Testis (tissue), 5 donors: ENCODE measurements at places on chromosomes 3 and 15. TPM values are rescaled to one million over a fixed set of nuclear protein-coding genes. Genes with fewer than 3 reads are reported as not detected.

Gene EHD4
- polyA plus RNA-seq: 8.0 TPM

Gene RPL32
- polyA plus RNA-seq: 1,578 TPM

DNA sequence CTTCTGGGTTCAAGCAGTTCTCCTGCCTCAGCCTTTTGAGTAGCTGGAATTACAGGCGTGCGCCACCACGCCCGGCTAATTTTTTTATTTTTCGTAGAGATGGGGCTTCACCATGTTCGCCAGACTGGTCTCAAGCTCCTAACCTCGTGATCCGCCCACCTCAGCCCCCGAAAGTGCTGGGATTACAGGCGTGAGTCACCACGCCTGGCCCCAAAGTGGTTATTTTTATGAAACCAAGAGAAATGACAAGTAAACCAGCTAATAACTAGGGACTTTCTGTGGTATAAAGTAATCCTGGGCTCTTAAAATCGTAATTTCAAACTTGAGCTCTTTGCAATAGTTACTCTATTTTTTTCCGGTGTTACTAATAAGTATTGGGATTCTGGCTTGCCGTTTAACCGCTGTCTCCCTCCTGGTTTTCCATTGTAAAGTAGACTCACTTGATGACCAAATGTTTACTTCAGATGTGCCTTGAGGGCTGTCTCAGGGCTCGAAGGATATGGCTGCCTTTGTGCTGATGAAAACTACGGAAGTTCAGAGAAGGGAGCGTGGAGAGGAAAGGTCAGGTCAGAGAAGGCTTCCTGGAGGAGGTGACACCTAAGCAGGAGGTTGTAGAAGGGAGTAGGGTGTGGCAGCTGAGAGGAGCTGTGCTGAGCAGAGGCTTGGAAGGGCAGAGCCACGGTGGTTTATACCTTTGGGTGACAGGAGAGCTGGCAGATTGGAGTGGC, 4.2 kb downstream of the ZSCAN2 start:
- DNase-seq: no peak
- no peaks in the 10 kb centered on the region for H3K4me1 ChIP-seq
- H3K36me3 ChIP-seq: no peaks in the 10 kb centered on the region
- H3K27ac ChIP-seq: no peak overlapping the region
- no peaks in the 10 kb centered on the region for H3K27me3 ChIP-seq

DNA sequence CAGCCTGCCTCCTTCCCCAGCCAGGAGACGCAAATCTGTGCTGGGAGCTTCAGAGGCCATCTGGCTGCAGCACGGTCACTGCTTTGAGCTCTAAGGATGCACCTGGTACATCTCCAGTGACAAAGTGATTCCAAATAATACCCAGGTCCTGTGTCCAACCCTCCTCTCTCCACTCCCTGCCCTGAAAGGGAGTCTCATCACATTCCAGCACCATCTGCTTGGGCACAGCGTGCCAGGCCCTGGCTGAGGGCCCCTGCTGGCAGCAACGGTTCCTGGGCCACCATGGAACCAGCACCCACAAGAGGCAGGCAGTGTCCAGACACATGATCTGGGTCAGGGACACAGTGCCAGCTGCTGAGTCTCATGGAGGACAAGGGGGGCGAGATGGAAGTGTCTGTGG, 81.3 kb downstream of the MTHFS start:
- no peak for DNase-seq
- no peaks in the 10 kb centered on the region for H3K36me3 ChIP-seq

GRCh38 chr3:120506076-120506827, 55.5 kb upstream of the FSTL1 start:
- no peaks in the 10 kb centered on the region for H3K27me3 ChIP-seq
- no peaks in the 10 kb centered on the region for H3K36me3 ChIP-seq

DNA sequence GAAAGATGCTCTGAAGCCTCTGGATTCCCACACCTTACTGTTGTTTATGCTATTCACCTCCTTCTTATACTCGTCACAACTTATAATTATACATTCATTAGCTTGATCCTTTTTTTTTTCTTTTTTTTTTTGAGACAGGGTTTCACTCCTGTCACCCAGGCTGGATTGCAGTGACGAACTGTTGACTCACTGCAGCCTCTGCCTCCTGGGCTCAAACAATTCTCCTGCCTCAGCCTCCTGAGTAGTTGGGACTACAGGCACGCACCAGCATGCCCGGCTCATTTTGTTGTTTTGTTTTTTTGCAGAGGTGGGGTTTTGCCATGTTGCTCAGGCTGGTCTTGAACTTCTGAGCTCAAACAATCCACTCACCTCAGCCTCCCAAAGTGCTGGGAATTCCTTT, 143.6 kb downstream of the PLCL2 start:
- H3K27ac ChIP-seq: no peak overlapping the region
- DNase-seq: no peak
- H3K4me1 ChIP-seq: no peaks in the 10 kb centered on the region
- no peaks in the 10 kb centered on the region for H3K36me3 ChIP-seq
- no peaks in the 10 kb centered on the region for H3K27me3 ChIP-seq

DNA sequence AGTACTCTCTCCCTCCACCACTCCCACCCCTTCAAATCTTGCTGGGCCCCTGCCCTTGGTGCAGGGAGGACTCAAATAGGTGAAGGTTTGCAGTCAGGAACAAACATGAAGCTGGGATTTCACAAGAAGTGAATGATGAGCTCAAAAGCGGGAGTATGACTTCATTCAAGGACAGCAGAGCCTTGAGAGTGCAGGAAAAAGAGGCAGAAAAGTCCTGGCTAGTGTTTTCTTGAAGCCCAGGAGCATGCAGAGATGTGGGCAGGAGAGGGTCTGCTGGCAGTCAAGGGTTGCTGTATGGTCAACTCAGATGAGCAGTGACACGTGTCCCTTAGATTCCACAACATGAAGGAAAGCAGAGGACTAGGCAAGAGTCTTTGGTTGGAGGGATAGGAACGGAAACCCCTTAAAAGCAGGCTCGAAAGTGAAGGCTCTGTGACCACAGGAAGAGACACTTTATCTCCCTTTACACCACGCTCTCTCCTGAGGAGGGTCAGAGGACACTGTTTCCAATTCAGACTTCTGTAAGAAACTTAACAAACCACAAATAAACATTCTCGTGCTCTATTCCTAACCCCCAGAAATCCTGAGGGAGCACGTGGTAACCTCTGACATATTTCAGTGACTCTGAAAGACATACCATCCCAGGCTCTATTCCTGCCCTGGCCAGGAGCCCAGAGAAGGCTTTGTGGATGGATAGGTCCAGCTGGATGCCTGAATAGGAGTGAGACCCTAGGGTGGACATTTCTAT, 168.0 kb upstream of the NDN start:
- H3K4me1 ChIP-seq: peaks cover 7% of the 10 kb centered on the region
- H3K27me3 ChIP-seq: no peaks in the 10 kb centered on the region
- DNase-seq: no peak
- no peak overlapping the region for H3K4me3 ChIP-seq

Gene OR5K2
- polyA plus RNA-seq: not detected

DNA sequence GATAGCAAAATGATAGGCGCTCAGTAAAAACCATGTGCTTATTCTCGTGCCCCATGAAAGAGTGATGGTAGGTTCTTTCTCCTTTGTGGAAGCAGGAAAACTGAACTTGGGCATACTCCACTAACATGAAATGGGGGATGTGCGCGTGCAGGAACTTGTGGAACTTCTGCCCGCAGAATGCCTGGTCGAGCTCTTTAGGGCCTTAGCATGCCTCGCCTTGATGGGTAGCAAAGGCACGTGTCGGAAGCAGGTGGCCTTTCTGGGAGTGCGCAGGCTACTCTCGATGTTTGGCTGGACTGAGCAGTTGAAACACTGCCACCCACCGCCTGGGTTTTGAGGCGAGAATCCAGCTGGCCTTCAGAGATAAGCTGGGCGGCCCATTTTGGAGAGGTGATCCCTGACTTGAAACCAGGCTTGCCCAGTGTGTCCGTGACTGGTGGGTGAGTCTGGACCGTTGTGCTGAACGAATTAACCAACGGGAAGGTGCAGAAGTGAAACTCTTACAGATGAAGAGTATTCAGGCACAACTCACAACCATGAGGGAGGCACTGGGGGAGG, 842 bp downstream of the PCCB start:
- H3K36me3 ChIP-seq: no peaks in the 10 kb centered on the region
- peak; percentile 84 for DNase-seq
- H3K4me3 ChIP-seq: peak overlapping the region; percentile 69

DNA sequence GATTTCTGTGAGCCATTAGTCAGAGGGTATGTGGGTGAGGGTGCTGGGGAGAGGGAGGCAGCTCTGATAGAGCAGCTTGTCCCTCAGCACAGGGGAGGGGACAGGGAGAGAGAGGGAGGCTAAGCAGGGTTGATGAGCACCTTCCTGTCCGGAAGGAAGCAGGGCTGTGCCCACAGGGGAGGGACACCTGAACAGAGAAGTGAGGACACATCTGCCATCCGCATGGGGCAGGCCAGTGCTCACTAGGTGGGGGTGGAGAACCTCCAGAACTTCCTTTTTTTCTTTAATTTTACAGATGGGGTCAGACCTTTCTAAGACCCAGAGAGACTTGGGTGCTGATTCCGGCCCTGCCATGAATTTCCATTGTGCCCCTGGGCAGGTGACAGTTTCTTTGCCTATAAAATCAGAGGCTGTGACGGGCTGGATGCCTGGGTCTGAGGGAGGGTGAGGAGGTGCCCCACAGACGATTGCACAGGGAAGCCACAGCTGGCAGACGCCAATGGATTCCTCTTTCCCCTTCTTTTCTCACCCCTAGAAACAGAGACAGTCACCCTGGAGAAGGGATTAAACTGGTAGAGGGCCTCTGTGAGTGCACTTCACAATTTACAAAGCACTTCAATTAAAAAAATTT, 4.1 kb upstream of the TGM5 start:
- no peaks in the 10 kb centered on the region for H3K27me3 ChIP-seq
- no peak overlapping the region for H3K4me3 ChIP-seq
- no peaks in the 10 kb centered on the region for H3K4me1 ChIP-seq
- no peak overlapping the region for H3K27ac ChIP-seq
- H3K36me3 ChIP-seq: no peaks in the 10 kb centered on the region
- DNase-seq: no peak

Gene EPB42
- 3.6 TPM for polyA plus RNA-seq

DNA sequence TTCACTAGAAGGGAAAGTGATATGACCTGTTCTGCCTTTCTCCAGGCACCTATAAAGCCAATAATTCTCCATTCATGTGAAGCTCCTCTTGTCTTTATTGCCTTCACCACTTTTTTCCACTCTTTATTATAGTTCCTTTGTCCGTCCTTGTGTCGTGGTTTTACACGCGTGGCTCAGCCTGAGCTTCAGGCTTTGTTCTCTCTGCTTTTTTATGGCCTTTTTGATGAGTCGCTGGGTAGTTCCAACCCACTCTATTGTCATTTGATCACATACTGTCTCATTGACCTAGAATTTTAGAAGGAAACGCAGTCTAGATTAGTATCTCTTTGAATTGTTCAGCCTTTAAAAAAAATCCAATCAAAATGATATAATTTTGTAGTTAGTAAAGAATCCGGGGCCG, 403.2 kb downstream of the PTPRG start:
- H3K27ac ChIP-seq: no peak overlapping the region
- no peaks in the 10 kb centered on the region for H3K36me3 ChIP-seq
- H3K4me1 ChIP-seq: no peaks in the 10 kb centered on the region
- no peaks in the 10 kb centered on the region for H3K27me3 ChIP-seq

- no peaks in the 10 kb centered on the region for H3K27me3 ChIP-seq
- no peak for DNase-seq
- no peak overlapping the region for H3K27ac ChIP-seq
- no peaks in the 10 kb centered on the region for H3K36me3 ChIP-seq
These were observed 411.0 kb downstream of the MECOM start for GRCh38 chr3:169252535-169252934.

- no peaks in the 10 kb centered on the region for H3K4me1 ChIP-seq
- no peak overlapping the region for H3K4me3 ChIP-seq
- no peaks in the 10 kb centered on the region for H3K27me3 ChIP-seq
- H3K27ac ChIP-seq: no peak overlapping the region
- no peaks in the 10 kb centered on the region for H3K36me3 ChIP-seq
These were observed 40.5 kb downstream of the CMTM7 start for GRCh38 chr3:32432045-32432710.

DNA sequence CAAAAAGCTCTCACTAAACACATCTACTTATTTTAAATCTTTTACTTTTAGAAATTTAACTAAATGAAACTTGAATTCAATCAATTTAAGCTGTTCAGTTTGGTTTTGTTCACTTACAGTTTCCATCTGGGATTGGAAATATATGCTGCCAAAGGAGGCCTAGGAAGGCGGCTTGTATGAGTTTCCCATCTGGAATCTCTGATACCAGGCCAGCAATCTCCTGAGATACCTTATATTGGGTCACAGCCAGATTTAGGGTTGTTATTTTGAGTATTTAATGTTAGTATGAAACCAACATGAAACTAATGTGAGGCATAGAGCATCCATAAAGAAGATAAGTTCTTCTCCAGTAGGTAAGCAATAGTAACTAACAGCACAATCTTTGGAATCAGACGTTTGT, 94.6 kb downstream of the GMNC start:
- no peak overlapping the region for H3K27ac ChIP-seq
- no peaks in the 10 kb centered on the region for H3K4me1 ChIP-seq
- no peaks in the 10 kb centered on the region for H3K27me3 ChIP-seq
- H3K36me3 ChIP-seq: no peaks in the 10 kb centered on the region
- H3K4me3 ChIP-seq: no peak overlapping the region

GRCh38 chr3:170670504-170670903, 84.6 kb upstream of the SLC7A14 start:
- no peaks in the 10 kb centered on the region for H3K36me3 ChIP-seq
- no peaks in the 10 kb centered on the region for H3K27me3 ChIP-seq
- H3K4me1 ChIP-seq: no peaks in the 10 kb centered on the region

Gene NEK11
- polyA plus RNA-seq: 35.9 TPM

- H3K27me3 ChIP-seq: no peaks in the 10 kb centered on the region
- peaks cover 28% of the 10 kb centered on the region for H3K4me1 ChIP-seq
- H3K36me3 ChIP-seq: no peaks in the 10 kb centered on the region
These were observed 29.5 kb downstream of the ATOSA start for GRCh38 chr15:52649686-52650085.

DNA sequence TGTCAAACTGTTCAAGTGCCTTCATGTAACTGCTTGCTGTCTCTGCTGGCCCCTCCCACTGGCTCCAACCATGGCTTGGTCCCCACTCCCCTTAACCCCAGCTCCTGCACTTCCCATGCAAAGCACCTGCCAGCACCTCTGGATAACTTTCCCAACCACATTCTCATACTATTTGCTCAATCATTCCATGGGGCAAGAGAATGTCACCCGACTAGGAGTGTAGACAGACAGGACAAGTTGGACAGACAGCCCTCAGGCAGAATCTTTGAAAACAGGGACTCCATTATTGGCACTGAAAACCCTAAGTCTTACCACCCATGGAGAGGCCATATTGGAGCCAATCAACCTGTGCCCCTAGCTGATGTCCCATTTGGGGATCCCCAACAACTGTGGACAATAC, 246.5 kb downstream of the RPLP1 start:
- H3K27ac ChIP-seq: no peak overlapping the region
- no peaks in the 10 kb centered on the region for H3K27me3 ChIP-seq
- no peak for DNase-seq
- no peak overlapping the region for H3K4me3 ChIP-seq
- no peaks in the 10 kb centered on the region for H3K36me3 ChIP-seq

Gene SLC51B
- polyA plus RNA-seq: 13.6 TPM

GRCh38 chr15:39156166-39156565, 424.7 kb upstream of the THBS1 start:
- no peak overlapping the region for H3K27ac ChIP-seq
- no peaks in the 10 kb centered on the region for H3K36me3 ChIP-seq
- no peak overlapping the region for H3K4me3 ChIP-seq
